ENCODE measurements at places on chromosomes 5 and 9. TPM values are rescaled to one million over a fixed set of nuclear protein-coding genes. Genes with fewer than 3 reads are reported as not detected.

DNA sequence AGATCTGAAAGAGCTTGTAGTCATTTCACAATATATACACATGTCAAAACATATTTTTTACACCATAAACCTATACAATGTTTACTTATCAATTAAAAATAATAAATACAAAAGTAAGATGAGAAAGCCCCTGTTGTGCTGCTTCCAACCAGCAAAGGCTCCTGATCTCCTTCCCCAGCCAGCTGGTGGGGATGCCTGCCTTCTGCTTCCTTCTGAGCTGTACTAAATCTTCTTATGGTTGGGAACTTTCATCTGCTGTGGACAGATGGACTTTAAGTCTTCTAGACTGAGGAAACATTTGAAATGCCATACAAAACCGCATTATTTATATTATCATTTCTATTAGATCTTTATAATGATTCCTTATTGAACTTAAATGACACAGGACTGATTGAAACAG lies 745.3 kb upstream of the CHD1 start:
- H3K4me3 ChIP-seq = no peak overlapping the region
- H3K27ac ChIP-seq = no peak overlapping the region
- DNase-seq = no peak
- H3K36me3 ChIP-seq = no peaks in the 10 kb centered on the region

DNA sequence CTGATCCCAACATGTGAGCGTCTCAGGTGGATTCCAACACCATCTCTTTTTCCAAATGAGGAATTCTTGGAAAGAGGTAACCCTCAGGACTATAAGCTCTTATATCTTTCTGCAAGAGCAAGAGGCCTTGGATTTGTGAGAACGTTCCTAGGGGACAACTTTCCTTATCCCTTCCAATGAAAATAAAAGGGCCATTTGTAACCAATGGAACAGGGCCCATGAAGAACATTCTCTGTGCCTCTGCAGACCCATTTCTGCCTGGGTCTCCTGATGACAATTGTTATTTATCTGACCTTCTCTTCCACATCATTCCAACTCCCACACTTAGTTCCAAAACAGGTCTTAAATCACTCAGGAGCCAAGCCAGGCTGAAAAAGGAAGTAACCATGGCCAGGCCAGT lies 202.6 kb downstream of the ZNF462 start:
- no peaks in the 10 kb centered on the region for H3K4me1 ChIP-seq

DNA sequence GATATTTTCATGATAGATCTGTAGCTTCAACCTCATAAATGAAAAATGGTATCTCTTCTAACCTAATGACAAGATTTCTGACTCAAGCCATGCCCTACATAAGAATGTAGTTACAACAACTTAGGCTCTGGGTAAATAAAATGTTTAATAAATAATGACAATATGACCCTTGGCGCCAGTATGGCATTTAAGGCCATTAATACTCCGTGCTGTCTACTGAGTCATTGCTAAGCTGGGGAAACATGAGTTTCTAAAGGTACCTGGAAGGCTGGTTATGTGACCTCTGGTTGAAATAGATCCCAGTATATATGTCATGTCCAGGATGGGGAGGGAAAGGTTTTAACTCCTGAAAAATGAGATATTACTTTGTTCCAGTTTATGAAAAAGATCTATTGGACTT lies 58.0 kb upstream of the CEMIP2 start:
- peak; percentile 20 for DNase-seq
- H3K27me3 ChIP-seq = no peaks in the 10 kb centered on the region
- no peaks in the 10 kb centered on the region for H3K36me3 ChIP-seq
- H3K27ac ChIP-seq = no peak overlapping the region
- no peak overlapping the region for H3K4me3 ChIP-seq

The TMEM174 gene
- not detected for total RNA-seq

Measured in fibroblast of lung (primary cell).